ENCODE measurements at places on chromosomes 1 and 21.

GRCh38 chr1:150650193-150650592, 20.8 kb upstream of the ENSA start:
- DNase-seq = peak; percentile 93

DNA sequence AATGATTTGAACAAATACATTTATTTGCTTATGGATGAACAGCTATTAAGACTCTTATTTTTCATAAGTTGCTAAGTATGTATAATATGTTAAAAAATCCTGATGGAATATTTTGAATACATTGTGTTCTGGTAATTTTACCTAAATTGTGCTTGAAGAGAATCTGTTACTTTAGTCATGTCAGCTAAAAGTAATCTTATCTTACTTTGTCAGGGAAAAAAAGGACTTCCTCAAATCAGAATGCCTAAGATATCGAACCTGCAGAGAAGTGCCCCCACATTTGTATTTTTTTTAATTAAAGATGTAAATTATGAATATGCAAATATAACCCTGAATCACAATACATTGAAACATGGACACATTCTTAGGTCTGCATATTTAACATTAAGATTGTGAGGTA, 1331.7 kb downstream of the MRPL39 start:
- no peak for DNase-seq

DNA sequence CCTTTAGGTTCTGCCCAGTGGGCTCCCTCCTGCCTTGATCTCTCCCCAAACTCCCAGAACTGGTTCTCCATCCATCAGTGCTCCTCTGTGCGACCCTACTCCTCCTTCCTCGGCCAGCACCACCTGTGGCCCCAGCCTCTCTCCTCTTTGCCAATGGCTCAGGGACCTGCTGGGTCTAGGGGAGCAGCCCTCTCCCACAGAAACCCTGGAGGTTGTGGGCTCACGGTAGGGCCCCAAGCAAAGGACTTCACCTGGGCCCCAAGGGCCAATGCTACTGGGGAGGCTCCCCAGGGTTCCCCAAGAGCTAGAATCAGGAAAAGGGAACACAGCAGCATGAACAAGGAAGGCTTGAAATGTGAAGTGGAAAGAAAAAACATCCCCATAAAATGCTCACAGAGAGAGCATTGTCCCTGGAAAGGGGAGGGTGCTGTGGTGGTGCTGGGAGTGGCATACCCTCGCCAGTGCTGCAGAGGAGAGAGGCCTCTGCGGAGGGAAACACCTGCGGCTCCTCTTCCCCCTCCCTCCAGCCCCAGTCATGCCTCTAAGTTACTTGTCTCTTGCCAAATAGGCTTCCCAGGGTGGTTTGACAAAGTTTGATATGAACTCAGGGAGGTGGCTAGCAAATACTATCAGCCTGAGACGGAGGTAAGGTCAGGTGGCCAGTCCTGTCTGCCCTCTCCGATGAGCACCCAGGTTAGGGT, 2.5 kb downstream of the TMEM63A start:
- peak; percentile 84 for DNase-seq

DNA sequence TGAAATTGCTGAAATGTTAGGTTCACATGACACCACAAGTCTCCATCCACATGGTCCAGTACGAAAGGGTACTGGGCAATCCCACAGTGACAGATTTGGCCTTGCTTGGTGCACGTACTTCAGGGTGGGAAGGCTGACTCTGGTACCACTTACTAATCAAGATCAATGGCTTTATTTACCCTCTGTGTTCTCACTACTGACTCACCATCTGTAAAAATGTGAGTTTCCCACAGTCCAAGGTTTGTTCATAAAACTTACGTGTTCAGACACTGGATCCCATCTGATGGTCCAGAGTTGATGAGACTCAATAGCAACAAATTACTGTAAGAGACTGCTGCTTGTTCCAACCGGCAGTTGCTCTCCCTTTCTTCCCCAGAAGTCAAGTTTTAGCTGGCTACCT, 231.7 kb downstream of the LMX1A start:
- DNase-seq = no peak

- no peak for DNase-seq
These were observed 6.7 kb downstream of the POFUT2 start for GRCh38 chr21:45280969-45281368.

DNA sequence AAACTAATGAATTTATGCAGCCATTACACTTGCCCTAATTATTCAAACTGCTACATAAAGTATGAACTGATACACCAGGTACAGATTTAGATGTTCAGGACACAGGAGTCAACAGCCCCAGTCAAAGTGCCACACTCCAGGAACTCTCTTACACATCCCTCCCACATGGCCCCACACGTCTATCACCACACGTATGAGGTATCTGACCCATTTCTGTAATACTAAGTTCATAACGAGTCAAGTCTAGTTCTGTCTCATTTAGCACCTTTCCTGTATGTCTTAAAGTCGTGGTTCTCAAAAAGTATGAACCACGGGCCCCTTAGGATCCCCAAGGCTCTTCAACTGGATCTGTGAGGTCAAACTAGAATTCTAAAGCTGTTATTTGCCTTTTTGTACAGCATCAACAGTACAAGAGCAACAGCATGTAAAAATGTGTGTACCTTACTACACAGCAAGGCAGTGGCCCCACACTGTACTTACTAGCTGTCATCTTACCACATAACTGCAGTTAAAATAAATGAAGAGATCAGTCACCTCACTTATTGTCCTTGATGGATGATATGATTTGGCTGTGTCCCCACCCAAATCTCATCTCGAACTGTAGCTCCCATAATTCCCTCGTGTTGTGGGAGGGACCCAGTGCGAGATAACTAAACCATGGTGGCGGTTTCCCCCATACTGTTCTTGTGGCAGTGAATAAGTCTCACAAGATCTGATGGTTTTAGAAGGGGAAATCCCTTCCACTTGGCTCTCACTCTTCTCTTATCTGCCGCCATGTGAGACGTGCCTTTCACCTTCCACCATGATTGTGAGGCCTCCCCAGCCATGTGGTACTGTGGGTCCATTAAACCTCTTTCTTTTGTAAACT, 42.6 kb downstream of the SIPA1L2 start:
- DNase-seq = no peak

- DNase-seq = no peak
These were observed 5.9 kb downstream of the CHRM3 start for GRCh38 chr1:239392271-239392670.

GRCh38 chr1:220750131-220750515, 2.0 kb downstream of the MTARC2 start:
- DNase-seq = no peak

DNA sequence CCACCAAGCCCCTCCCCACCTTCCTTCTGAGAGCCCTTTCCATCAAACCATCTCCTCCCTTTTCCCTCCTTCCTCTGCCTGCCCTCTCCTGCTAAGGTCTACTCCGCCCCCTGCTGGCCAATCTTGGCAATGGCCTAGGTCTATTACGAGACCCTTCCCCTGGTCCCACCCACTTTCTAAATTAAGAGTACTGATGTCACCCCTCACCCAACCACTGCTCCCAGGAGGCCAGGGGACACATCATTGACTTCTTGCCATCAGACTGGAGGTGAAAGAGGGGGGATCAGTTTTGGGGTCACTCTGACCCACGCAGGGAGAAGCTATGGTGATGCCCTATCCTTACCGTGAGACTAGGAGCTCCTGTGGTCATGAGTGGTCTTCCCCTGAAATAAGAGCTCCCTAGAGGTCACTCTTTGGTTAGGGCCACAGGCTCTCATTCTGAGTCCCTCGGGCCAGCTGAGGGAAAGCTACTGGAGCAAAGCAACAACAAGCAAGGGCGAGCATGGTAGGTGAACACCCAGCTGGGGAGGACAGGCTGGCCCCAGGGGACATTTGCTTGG, 34.6 kb upstream of the S100A7 start:
- peak; percentile 84 for DNase-seq

DNA sequence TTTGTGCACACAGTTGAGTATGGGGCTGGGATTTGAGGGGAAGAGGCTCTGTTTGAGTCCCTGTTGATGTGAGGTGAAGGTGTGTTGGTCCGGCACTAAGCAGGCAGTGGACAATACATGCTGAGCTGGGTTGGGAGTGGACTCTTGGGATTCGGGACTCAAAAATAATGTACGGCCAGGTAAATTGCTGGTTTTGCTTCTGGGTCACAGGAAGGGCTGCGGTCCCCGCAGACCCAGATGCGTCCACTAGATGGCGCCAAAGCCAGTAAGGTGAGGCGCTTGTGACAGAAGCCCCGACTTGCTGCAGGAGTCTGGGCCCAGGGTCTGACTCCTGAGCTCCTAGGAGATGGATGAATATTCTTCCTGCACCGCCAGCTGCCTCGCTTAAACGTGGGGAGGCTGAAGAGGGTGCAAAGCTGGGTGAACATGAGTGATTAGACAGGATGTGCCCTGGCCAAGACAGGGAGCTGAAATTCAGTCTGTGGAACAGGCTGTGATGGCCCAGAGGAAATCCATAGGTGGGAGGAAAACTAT, 61.4 kb downstream of the ACBD3 start:
- DNase-seq = peak; percentile 77

- DNase-seq = no peak
These were observed 30.7 kb downstream of the ADAM30 start for GRCh38 chr1:119865627-119866026.

GRCh38 chr1:86156566-86157455, at the start of gene COL24A1:
COL24A1 (minus strand) TSS chr1:86156772; CDS start chr1:86156396, 376 bp downstream.
- DNase-seq = peak; percentile 84

DNA sequence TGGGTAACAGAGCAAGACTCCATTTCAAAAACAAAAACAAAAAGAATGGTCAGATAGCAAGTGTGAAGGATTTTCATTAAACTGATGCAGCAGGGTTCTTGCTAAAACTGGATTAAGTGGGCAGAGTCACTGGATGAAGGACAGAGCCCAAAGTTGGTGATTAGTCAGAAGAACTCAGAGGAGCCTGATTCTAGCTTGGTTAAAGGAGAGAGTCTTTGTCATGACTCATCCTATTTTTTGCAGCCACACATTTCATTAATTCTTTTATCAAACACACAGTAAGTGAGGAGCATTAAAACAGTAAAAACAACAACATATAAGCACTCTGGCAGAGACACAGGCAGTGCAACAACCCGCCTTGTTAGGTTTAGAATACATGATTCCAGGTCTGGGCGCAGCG, 56.0 kb upstream of the EDARADD start:
- no peak for DNase-seq

- DNase-seq = no peak
These were observed 45.8 kb upstream of the PDE9A start for GRCh38 chr21:42607525-42608102.

GRCh38 chr1:164693564-164694359, 134.8 kb downstream of the PBX1 start:
- DNase-seq = no peak

GRCh38 chr1:9996624-9997582, at the start of gene RBP7:
RBP7 (plus strand) TSS chr1:9997228; CDS start chr1:9997259, 31 bp downstream.
- peak; percentile 78 for DNase-seq

DNA sequence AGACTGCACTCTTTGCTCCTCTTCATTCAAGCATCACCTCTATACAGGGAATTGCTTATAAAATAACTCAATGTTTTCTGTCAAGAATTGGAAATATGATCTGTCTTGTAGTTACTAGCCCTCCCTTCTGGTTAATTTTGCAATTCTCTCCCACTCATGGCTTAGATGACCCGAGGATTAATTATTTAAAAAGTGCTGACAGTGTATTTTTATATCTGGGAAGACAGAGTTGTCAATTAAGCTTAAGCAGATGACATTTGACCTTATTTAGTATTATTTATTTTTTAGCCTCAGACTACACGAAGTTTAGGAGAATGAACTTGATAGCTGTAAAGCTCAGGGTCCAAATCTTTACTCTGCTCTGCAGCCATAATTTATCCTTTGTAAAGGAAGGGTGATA, 538.5 kb downstream of the NEGR1 start:
- DNase-seq = no peak

GRCh38 chr1:153527023-153527682, 8.6 kb downstream of the S100A6 start:
- DNase-seq = no peak

DNA sequence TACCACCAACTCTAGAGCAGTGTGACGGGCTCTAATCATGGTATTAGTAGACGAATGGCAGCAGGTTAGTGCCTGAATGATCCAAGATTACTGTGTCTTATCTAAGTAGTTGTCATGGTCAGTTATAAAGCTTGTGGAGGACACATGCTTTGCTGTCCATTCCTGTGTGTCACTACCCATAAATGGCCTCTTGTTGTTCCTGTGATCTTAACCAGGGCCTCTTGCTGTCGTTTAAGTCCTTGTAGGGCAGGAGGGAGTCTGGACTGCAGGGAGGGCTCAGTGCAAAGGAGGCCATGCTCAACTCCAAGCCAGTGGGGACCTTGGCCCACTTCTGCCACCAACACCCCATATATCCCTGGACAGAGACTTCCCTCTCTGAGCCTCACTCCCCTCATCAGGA, 130.5 kb downstream of the EPHB2 start:
- no peak for DNase-seq

DNA sequence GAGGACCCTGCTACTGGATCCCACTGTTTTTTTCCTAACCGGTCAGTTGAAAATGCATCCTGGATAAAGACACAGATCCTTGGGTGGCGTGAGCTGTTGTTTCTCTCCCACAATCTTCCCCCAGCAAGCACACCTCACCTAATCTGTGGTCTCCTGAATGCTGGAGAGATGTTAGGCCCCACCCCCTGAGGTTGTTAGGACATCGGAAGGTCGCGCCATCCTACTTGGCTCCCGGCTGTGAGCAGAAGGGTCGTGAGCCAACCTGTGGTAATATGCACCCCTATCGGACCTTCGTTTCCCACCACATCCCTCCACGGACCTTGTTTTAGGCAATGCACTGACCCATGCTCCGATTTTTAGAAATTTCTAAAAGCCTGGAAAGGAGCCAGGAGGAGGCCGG, 89.9 kb upstream of the IPO9 start:
- peak; percentile 23 for DNase-seq

GRCh38 chr1:86154571-86155050, 2.0 kb downstream of the COL24A1 start:
- DNase-seq = no peak

DNA sequence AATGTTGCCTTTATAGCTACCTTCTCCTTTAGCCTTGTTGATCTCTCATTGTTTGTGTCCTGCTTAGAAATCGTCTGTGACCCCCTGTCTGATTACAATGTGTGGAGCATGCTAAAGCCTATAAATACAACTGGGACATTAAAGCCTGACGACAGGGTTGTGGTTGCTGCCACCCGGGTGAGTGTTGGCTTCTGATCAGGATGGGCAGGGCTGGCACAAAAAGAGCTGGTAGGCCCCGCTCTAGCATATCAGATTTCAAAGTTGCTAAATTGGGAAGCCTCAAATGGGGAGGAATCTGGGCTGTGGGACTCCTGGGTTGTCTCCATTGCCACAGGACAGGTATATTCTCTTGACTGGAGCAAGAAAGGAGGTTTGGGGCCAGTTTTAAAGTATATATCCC, 8.4 kb downstream of the NCSTN start:
- DNase-seq = no peak

- DNase-seq = no peak
These were observed 112.6 kb downstream of the PLD5 start for GRCh38 chr1:242411901-242412300.

DNA sequence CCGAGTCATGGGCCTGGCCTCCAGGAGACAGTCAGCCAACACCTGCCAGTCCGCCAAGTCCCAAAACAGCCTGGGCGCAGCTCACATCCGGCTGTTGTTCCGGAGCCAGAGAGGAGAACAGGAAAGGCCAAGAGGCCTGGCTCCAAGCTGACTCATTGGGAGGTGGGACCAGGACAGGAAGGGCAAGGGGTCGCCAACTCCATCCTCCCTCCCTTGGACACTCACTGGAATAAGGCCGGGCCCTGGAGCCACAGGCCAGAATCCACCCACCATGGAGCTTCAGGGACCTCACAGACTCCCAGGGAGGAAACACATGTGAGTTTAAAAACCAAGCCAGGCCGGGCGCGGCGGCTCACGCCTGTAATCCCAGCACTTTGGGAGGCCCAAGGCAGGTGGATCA, 25.1 kb upstream of the CLIC4 start:
- DNase-seq = no peak

Data from NCI-H510A treated with DMSO at 0.1 percent for 48 hours (cell line).